Upper lobe of right lung (tissue), 1 donor: ENCODE measurements at places on chromosomes 1 and 21. TPM values are rescaled to one million over a fixed set of nuclear protein-coding genes. Genes with fewer than 3 reads are reported as not detected.

WNT4 gene
- 1.8 TPM for total RNA-seq

KRTAP21-2 gene
- not detected for total RNA-seq

CD101 gene
- 37.4 TPM for total RNA-seq

FMO5 gene
- total RNA-seq, result 95.9 TPM
